Stimulated activated CD8-positive, alpha-beta memory T cell treated with anti-CD3 and anti-CD28 coated beads, Interleukin-4, amount 100 ng/mL, for 1 hour (primary cell): ENCODE measurements at places on chromosomes 4 and X.

DNA sequence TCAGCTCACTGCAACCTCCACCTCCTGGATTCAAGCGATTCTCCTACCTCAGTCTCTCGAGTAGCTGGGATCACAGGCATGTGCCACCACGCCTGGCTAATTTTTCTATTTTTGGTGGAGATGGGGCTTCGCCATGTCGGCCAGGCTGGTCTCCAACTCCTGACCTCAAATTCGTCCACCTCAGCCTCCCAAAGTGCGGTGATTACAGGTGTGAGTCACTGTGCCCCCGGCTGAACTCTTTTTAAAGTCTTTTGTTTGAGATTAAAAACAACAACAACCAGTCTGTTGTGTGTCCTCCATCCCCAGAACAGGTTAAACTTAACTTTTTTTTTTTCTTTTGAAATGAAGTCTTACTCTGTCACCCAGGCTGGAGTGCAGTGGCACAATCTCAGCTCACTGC is 36.3 kb upstream of the RBPJ start:
- DNase-seq, result no peak

DNA sequence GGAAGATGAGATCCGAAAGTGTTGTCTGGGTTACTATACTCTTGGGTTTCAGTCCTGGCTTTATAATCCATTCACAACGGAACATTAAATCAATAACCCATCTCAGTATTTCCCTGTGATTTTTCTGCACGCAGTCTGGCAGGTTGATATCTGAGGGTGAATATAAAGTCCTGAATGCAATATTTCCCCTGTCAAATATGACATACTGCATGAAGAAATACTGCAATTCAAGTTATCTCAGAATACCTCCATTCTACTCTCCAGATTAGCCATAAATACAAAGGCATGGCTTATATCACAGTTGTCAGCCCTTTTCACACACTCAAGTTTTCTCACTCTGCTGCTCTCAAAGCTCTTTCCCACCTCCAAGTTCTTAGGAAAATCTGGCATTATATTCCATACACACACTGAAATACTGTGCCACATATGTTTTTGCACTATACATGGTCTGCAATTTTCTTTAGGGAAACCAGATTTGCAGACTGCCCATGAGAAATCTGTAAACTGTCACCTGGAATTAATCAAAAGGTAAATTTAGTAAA is 64.7 kb downstream of the WDFY3 start:
- DNase-seq, result no peak

DNA sequence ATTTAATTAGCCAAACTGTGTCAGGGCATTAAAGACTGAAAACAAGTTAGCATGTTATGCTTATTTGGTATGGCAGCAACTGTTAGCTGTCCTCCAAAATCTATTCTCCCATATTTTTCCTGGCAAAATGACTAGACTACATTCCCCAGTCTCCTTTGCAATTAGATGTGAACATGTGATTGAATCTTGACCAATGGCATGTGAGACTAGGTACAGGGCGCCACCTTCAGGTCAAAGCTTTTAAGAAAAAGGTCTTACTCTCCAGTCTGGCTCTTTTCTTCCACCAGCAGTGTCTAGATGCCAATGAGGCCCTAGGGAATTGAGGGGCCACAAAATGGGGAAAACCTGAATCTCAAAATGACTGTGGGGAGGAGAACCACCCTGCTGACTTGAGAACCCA is 408.2 kb downstream of the SMARCA1 start:
- no peak for DNase-seq

DNA sequence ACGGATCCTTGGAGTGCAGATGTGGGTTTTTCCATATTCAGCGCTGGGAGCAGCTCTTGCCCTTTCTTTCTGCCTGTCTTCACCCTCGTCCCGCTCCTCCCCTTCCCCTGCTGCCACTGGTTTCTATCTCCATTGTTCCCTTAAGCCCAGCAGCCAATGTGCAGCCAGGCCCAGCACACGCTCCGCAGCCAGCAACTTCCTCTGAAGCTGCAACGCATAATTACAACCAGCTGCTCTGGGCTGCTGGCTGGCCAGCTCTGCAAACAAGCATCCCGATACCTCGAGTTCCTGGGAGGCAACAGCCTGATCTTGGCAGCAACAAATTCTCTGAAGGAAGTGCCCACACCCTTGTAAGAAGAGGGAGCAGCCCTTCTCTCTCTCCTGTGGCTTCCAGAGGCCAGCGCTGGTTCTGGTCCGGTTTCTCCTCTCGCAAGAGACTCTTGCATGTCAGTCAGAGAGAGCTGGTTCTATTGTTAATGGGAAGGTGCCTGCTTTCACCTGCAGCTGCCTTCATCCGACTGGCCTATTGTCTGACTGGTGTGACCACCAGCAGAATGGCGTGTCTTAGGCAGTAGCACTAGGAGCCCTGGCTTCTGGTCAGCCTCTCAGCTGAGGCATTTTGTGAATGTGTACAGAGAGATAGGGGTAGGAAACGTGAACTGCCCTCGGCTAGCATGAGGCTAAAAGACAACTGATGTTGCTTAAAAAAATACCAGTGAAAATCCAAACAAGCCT is 83.8 kb upstream of the MAML3 start:
- DNase-seq, result no peak

DNA sequence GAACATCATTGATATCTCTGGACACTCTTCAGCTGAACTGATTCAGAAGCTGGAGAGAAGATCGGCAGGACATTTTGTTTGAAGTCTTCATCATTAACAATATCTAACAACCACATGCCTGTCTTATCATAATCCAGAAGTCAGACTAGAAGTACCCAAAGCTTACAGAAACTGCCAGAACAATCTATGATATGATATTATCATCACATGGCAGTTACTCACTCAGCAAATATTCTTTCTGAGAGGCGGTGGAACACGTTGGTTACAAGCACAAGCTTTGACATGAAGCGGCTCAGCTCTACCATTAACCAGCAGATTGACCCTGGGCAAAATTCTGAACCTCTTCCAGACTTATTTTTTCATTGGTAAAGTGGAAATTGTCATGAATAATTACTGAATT is 69.4 kb upstream of the KIT start:
- no peak for DNase-seq
